Karpas-422 (cell line): ENCODE measurements at places on chromosomes 3 and 15. TPM values are rescaled to one million over a fixed set of nuclear protein-coding genes. Genes with fewer than 3 reads are reported as not detected.

DNA sequence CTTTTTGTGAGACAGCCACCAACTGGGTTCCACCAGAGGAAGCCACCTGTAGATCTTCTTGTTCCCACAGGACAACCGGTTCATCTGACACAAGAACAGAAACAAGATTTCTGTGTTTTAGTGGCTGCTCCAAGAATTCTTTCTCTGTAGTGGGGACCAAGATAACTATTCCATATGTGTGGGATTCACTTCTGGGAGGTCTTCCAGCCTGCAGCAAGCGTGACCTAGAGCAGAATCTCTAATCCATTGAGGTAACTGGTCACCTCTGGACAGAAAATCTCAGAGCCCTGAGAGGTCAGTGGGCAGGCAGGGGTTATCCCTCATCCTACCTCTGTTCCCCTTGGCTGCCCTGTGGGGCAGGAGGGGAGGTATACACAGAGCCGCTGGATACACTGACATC lies 311.3 kb downstream of the NTRK3 start:
- DNase-seq: no peak

CXCR6 gene
- not detected in 2 replicates for total RNA-seq

DNA sequence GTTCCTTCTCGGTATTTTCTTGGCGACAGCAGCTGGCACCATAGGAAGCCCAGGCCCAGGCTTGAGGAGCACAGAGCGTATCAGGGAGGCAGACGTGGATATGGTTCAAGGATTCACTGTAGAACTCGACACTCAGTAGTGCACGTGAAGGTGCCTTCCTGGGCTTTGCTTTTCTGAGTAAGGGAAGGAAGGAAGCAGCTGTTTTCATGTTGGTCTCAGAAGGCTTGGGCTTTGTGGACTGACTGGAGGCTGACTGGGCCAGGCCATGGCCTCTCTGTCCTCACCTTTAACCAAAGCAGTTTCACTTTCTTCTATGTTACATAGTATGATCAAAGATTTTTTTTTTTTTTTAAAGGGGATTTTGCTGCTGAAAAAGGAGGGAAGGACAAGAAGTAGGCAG lies 6.9 kb upstream of the GHRL start:
- no peak for DNase-seq

- no peak for DNase-seq
These were observed 256.5 kb downstream of the AGBL1 start for GRCh38 chr15:86336051-86336788.

DNA sequence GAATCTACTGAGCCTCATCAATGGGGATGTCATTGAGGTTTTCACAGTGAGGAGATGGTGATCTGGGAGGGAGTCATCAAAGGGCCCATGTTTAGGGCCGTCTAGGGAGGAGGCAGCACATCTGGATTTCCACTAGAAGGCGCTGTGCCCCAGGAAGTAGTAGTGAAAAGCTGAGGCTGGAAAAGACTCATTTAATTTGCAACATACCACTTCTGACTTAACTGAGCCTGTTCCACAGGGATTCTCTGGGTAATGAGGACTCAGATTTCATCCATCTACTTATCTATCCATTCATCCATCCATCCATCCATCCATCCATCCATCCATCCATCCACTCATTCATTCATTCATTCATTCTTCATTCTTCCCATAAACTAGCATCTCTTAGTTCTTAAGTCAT lies 17.4 kb upstream of the SHF start:
- peak; percentile 89 for DNase-seq

DNA sequence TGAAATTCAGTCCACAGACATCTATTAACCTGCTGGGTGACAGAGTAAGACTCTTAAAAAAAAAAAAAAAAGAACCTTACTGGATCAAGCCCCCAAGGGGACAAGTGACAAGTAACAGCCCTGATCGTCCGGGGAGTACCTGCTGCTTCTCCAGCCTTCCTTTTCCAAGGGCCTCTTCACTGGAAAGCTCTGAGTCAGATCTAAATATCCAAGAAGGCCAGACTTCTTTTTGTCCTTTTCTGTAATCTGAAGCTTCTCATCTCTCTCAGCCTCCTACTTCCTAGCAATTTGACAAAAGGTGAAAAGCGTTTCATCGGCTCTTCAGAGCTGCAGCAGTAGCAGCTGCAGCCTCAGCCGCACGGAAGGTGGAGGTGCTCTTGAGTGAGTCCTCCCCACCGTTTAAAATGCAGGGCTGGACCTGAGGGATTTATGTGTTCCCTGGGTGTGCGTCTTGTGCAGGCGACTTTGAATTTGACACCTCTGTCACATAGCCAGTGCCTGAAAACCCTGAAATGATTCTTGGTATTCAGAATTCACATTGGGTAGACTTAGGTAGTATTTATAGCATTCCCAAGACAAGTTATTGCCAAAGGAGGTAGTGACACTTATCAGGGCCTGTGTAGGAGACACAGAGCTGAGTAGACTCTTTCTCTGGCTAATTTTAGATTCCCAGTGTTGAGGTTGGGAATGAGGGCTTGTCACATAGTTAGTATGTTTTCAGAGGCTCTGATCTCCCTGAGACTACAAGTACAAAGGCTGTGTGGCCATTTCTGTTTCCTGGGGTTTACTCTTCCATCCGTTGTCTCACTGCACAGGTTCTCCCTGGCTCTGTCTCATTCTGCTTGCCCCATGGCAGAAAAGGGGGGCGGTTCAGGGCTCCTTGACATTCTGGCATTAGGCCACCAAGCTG lies 291.2 kb upstream of the C2CD4B start:
- no peak for DNase-seq

DNA sequence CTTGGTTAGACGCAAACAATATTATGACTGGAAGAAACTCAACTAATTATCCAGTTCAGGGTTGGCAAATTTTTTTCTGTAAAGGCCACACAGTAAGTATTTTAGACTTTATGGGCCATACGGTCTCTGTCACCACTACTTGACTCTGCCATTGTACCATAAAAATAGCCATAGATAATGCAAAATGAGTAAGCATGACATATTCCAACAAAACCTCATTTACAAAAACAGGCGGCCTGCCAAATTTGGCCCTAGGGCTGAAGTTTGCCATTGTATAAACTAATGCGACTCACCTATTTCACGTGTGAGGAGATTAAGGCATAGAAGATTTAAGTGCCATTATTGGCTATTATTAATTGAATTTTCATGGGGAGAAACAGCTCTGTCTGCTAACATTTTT lies 116.8 kb upstream of the CNTN6 start:
- DNase-seq: no peak

IGDCC3 gene
- not detected in 2 replicates for total RNA-seq

DNA sequence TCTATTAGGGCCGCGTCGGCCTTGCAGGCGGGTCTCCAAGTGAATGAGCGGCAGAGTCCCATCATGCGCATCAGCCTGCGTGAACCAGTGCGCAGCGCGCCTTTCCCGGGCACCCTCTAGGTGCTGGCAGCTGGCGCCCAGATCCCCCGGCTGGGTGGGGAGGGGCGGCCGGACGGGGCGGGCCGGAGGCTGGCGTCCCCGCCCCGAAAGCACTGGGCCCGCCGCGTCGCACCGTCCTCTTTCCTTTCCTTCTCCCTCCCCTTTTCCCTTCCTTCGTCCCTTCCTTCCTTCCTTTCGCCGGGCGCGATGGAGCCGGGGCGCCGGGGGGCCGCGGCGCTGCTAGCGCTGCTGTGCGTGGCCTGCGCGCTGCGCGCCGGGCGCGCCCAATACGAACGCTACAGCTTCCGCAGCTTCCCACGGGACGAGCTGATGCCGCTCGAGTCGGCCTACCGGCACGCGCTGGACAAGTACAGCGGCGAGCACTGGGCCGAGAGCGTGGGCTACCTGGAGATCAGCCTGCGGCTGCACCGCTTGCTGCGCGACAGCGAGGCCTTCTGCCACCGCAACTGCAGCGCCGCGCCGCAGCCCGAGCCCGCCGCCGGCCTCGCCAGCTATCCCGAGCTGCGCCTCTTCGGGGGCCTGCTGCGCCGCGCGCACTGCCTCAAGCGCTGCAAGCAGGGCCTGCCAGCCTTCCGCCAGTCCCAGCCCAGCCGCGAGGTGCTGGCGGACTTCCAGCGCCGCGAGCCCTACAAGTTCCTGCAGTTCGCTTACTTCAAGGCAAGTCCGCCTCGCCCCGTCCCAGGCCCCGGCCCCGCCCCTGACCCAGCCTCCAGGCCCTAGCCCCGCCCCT lies at the start of gene CRTAP:
Gene CRTAP (plus strand): TSS at position 243 of the 850 bp plus-strand sequence. CDS start 64 bp downstream, at position 307.
- DNase-seq: peak; percentile 98

- no peak for DNase-seq
These were observed 243.2 kb downstream of the NEK10 start for GRCh38 chr3:27125821-27126501.

KBTBD12 gene
- not detected in 2 replicates for total RNA-seq

DNA sequence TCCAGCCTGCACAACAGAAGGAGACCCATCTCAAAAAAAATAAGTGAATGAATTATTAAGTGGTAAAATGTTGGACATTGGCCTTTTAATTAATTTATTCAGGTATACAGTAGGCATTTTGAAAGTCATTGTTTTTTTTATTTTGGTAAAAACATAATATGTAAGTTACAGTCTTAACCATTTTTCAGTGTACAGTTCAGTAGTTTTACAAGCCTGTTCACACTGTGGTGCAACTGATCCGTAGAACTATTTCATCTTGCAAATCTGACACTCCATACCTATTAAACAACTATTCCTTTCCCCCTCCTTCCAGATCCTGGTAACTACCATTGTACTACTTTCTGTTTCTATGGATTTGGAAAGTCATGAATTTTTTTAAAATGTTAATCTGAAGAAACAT lies 36.1 kb upstream of the APH1B start:
- DNase-seq: peak; percentile 29

DNA sequence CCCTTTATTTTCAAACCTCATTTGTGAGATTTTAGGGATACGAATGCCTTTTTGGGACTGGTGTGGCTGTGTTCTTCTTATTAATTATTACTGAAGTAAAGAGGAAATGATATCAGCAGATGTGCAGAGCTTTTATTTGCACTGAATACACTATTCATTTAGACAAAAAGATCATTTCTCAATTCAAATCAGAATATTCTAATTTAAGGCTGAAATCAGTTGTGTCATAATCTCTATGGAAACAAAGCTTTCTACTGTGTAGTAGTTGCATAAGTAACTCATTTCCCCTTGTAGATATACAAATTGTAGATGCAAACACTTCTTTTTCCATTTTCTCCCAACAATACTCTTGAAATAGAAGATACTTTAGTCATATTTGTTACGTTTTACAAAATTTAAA lies 56.0 kb downstream of the PDE8A start:
- no peak for DNase-seq

DNA sequence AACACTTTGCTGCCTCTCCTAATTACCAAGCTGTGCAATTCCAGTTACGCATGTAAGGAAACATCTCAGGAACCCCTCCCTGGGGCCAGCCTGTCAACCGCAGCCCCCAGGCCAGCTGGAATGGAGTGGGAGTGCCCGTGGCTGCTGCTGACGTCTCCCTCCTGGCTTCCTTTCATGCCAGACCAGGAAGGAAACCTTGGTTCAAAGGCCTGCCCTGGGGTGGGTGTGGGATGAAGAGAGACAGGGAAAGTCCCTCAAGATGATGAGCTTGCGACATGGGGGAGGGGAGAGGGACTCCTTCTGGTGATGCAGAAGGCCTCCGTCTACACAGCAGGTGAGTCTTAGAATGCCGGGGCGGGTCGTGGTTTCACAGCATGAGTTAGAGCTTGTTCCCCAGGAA lies 11.4 kb upstream of the CYP11A1 start:
- no peak for DNase-seq

DNA sequence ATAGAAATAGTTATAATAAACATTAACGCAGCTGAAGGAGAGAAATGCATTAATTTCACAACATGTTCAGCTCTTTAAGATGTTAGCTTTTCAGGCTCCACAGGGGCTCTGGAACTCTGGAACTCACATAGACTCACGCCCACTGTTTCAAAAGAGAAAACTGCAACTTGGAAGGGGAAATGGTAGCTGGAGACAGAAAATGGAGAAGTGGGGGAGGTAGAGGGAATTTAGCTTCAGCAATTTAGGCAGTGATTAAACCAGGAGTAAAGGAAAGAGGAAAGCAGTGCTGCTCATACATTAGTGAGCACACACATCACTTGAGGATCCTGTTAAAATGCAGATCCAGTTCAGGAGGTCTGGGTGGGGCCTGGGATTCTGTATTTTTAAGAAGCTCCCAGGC lies 274.8 kb upstream of the TRIM42 start:
- no peak for DNase-seq

- no peak for DNase-seq
These were observed 137.9 kb upstream of the ZBTB20 start for GRCh38 chr3:115284980-115285379.

GRCh38 chr15:86830304-86830703 lies 750.6 kb downstream of the AGBL1 start:
- no peak for DNase-seq

DNA sequence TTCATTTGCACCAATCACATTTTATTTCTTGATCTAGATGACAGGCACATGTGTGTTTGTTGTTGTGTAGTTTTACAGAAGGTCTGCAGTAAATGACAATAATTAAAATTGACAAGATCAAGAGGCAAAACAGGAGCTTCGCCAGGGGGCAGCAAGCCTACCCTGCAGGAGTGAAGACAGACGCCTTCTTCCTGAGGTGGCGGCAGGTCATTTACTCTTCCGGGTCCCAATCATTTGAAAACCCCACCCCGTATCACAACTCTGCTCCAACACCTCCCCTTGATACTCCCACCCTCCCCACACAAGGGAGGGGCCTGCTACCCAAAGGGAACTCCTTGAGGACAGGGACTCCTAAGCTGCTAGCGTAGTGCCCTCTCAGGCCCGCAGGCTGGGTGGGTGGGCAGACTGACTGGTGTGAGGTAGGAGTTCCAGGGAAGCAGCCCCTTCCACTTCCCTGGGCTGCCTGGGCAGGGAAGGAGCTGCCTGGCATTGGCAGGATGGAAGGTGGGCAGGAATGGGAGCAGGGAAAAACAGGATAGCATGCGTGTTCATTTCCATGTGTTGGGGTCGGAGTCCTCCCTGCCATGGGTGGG lies 13.1 kb downstream of the CHDH start:
- DNase-seq: peak; percentile 55

DNA sequence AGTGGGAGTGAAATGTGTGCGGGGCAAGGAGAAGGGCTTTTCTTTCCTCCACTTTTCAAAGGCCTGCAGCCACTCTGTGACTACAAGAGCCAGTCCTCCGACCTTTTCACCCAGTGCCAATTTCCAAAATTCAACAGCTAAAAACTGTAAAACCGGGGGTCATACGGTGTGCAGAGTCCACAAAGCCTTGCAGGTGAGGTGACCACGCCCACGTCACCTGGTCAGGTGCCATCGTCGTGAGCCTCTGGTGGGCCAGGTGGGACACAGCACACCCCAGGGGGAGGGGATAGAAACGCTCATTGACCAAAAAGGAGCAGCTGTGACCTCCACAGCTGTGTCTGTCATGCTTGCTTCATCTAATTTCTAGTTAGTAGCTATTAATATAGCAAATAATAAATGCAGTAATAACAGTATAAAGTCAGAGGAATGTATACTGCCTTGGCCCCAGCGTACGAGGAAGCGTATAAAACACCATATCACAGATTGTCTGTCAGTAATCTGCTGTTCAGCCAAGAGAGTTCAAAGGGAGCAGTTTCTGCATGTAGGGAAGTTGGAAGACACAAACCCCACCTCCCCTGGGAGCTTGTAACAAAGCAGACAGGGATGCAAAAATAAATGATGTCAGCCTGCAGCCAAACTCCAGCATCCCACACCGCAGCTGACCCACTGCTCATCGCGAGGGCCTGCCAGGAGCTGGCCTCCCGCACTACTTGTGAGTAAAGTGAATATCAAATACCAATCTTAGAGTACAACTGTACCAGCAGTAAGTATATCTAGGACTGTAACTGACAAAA lies 86.7 kb downstream of the VGLL4 start:
- DNase-seq: no peak

- DNase-seq: no peak
These were observed 289.5 kb upstream of the RGMA start for GRCh38 chr15:93378558-93378957.

- no peak for DNase-seq
These were observed 125.8 kb downstream of the ERC2 start for GRCh38 chr3:56342475-56342874.
